ENCODE measurements at places on chromosomes 3 and 15.

DNA sequence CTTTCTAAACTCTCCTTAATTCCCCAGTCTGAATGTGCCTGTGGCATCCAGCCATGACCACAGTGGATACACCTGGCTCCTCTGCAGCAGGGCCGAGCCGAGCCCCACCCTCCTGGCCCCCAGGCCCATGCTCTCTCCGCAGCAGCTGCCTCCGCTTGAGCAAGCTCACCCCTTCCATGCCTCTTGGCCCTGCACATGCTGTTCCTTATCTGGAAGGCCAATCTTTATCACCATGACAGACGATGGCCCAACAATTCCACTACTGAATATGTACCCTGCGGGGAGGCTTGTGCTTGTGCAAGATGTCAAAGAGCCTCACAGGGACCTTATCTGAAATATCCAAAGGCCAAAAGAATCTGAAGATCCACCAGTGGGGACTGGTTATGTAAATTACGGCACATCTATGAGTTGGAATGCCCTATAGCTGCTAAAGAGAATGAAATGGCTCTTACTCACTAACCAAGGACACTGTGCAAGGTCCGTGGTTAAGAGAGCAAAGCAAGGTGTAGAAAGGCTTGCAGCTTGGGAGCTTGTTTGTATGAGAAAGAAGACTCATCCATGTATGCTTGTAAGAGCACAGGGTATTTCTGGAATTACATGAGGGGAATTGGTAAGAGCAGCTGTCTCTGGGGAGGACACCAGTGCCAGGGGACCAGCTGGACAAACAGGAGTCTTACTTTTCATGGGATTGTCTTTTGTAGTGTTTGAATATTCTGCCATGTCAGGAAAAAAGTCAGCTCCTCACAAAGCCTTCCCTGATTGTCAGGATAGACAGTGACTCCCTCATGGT lies 55.2 kb downstream of the WNT7A start:
- DNase-seq = no peak

DNA sequence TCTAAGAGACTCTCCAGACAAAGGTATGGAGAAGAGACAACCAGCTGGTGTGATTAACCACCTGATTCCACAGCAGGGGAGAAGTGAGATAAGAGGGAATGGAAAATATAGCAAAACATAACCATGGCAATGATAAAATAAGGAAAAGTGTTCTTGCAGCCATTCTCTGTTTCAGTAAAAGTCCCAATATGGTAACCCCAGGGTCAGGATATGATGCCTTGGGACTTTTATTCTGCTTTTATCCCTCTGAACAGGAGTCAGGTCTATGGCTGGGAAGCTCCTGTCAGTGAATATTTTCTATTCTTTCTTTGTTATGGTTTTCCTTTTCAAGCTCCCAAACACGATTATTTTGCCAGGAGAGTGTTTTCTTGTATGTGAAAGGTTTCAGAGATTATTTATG lies 94.2 kb downstream of the SLC9A9 start:
- no peak for DNase-seq

GRCh38 chr3:134430174-134430573 lies 55.6 kb downstream of the ANAPC13 start:
- no peak for DNase-seq

DNA sequence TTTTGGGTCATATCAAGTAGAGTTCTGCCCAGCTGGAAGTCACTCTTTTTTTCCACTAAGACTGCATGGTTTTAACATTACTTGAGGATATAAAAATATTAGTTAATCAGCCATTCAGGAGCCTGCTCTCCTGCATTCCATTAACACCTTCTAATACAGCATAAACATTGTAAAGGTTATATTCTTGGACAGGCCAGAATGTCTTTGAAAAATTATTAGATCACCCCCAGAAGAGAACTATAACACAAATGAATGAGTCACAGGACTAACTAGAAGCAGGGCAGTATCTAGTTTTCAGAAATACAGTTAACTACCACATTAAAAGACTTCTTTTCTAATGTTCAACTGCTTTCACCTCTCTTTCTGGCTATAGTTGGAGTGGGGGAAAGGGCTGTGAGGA lies 80.9 kb downstream of the THBS1 start:
- DNase-seq = no peak

GRCh38 chr3:74027121-74027520 lies 402.4 kb upstream of the PDZRN3 start:
- DNase-seq = no peak

GRCh38 chr3:51394541-51394940 lies 3.5 kb downstream of the RBM15B start:
- no peak for DNase-seq

GRCh38 chr3:194990454-194991337 lies 280.3 kb downstream of the XXYLT1 start:
- no peak for DNase-seq

GRCh38 chr3:52507359-52507758 lies 12.2 kb downstream of the STAB1 start:
- DNase-seq = no peak
